GM20000 (cell line): ENCODE measurements at places on chromosomes 7 and 10.

DNA sequence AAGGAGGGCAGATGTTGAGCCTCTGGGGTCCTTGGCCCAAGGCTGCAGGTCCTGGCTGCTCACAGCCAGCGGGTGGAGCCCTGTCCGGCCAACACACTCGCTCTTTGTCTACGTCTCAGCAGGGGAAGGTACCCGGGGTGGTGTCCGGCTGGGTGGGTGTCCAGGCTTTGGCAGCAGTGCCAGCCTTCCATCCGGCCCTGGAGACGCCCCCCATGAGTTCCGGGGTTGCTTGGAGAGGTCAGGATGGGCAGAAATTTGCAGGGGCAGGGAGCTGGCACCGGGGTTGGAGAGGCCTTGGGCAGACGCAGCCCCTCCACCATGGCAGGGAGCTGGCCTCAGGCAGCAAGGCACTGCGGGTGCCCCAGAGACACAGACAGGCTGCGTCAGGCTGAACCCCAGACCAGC lies 42.2 kb upstream of the ELN start:
- no peak for DNase-seq

- DNase-seq, result peak; percentile 15
These were observed 132.1 kb downstream of the NRBF2 start for GRCh38 chr10:63265222-63265617.

DNA sequence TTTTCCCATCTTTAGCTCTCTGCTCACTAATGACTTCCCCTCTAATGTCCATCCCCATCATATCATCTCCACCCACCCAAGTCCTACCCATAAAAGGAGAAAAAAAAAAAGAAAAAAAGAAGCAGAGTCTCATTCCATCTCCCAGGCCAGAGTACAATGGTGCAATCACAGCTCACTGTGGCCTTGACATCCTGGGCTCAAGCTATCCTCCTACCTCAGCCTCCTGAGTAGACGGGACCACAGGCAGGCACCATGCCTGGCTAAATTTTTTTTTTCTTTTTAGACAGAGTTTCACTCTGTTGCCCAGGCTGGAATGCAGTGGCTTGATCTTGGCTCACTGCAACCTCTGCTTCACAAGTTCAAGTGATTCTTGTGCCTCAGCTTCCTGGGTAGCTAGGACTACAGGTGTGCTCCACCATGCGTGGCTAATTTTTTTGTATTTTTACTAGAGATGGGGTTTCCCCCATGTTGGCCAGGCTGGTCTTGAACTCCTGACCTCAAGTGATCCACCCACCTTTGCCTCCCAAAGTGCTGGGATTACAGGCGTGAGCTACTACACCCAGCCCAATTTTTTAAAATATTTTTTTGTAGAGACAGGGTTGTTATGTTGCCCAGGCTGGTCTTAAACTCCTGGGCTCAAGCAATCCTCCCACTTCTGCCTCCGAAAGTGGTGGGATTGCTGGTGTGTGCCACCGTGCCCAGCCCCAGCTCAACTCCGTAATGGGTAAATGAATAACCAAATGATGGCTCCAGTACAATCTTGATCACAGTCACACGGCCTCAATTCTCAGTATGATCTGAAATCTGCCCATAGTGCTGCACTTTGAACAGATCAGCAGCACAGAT lies 24.6 kb upstream of the SGMS1 start:
- DNase-seq, result peak; percentile 45

DNA sequence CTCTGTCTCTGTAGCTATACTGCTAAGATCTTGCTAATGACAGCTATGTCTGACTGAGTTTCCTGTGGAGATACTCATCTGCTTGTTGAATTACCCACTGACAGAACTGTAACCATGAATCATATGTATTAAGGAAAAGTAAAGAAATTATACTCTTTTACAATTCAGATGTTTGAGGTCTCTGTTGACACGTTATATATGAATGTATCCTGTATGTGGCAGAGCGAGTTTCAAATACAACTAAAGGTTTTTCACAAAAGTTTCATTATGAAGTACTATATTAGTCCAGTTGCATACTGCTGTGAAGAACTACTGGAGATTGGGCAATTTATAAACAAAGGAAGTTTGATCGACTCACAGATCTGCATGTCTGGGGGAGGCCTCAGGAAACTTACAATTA lies 232.5 kb downstream of the CDK14 start:
- DNase-seq, result no peak

- peak; percentile 32 for DNase-seq
These were observed 3.5 kb upstream of the GNGT1 start for GRCh38 chr7:93902777-93903423.

GRCh38 chr7:27631391-27631790 lies 31.3 kb downstream of the HIBADH start:
- no peak for DNase-seq

DNA sequence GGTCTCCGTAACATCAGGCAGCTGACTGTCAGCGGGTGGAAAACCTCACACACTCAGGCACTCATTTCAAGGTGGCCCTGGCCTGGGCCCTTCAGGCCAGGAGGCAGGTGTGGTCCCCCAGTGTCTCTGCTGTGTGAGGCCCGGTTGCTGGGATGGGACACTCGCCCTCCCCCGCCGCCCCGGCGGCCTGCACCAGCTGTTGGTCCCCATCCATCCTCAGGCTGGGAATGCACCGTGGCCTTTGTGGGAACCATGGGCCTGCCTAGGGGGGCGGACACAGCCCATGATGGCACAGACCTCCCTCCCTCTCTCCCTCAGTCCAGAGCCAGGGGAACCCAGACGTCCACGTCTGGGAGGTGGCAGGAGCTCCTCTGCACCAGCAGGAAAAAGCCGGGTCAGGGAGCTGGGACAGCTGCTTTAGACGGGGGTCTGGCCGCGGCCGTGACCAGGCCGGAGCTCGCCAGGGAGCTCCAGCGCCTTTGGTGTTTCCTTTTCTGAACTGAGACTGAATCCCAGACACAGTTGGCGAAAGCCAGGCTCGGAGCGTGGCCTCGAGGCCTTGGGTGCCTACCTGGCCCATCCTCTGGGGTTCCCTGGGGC lies 15.7 kb downstream of the ADGRA1 start:
- no peak for DNase-seq

GRCh38 chr10:6586501-6586900 lies 6.4 kb upstream of the PRKCQ start:
- DNase-seq, result no peak

DNA sequence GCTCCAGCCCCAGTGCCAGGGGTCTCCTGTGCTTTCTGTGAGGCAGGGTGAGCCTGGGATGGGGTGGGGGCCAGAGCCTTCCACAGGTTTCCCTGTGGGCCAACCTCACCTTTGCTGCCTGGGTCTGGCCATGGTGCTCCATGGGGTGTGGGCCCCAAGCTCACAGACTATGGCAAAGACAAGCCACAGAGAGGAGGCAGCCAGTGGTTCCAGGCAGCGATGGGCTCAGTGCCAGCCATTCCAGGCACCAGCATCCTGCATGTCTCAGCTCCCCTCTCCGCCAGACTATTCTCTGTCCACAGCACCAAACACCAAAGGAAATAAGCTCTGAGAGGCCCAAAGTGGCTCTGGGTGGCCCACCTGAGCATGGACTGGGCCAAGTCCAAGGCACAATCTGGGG lies 133.5 kb downstream of the PTPN20 start:
- no peak for DNase-seq

- DNase-seq, result no peak
These were observed 27.9 kb upstream of the ITGA8 start for GRCh38 chr10:15747632-15748031.

GRCh38 chr7:101634196-101634717 lies 5.2 kb upstream of the MYL10 start:
- no peak for DNase-seq

GRCh38 chr7:5595545-5596045 lies 172.0 kb upstream of the TNRC18 start:
- DNase-seq, result peak; percentile 64

DNA sequence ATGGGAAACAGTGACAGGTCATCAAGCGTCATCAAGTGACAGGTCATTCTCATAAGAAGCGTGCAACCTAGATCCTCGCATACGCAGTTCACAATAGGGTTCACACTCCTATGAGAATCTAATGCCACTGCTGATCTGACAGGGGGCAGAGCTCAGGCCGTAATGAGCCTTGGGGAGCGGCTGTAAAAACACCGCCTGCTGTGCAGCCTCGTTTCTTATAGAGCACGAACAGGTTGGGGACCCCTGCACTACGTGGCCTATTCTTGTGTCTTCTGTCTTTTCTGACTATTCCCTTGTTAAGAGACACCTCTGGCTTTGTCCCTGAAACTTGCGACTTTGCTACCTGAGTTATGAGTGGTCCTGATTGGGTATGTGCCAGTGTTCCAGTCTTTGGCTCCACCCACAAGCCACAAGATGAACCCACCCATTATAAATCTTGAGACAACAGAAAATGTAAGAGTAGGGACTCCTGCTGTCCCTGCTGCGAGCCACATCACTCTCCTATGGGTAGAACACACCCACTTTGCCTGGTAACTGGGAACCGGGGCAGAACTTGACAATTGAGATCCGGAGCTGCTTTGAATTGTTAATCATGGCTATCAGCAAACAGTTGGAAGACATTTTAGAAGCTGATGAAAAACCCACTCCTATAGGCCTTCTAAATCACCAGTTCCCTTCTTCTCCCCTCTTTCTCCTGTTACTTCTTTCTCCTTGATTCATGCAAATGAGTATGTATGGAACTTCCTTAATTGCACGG lies 55.8 kb upstream of the EXOC4 start:
- no peak for DNase-seq

- DNase-seq, result no peak
These were observed 83.7 kb downstream of the JMJD1C start for GRCh38 chr10:63382066-63382465.

GRCh38 chr7:17166824-17167379 lies 131.6 kb upstream of the AHR start:
- no peak for DNase-seq

DNA sequence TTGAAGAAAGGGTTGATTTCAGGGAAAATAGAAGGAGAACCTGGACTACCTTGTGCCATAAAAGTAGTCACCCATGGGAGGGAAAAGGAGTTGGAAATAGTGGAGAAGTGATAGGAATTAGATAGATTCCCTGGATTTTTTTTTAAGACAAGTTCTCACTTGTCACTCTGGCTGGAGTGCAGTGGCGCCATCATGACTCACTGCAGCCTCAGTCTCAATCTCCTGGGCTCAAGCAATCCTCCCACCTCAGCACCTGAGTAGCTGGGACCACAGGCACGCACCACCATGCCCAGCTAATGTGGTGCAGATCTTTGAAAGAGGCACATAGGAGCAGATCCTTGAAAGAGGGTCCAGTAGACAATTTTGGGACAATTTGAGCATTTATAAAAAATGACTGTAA lies 9.5 kb upstream of the BLNK start:
- no peak for DNase-seq

DNA sequence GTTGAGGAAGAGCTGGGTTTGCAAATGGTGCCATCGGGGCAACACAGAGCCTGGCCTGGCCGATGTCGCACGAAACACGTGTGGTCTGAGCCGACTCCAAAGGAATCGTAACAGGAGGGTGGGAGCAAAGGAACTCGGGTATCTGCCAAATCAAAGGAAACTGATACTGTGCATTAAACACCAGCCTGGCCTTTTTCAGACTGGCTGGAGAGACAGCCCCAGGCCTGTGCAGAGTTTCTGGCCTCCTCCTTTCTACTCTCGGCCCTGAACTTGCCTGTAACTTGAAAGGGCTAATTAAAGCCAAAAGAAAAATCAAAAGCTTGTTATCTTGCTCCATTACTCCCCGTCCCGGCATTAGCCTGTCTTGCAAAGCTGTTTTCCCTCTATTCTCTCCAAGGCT lies 71.4 kb downstream of the PLXNA4 start:
- no peak for DNase-seq

DNA sequence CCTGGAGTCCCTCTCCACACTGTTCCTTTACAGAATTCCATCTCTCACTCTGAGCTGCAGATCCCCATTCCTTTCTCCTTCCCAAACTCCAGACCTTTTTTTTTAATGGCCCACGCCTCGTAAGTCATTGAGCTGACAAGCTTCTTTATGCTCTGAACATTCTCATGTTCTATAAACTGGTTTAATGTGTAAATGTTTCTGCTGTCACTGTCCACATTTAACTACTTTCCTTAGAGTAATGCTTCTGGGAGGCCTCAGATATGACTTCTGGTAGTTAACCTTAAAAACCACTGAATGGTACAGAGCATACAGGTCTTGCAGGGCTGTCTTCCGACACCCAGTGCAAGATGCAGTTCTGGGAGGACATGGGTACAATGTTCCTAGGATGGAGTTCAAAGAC lies 71.1 kb upstream of the CAMK2B start:
- DNase-seq, result no peak

DNA sequence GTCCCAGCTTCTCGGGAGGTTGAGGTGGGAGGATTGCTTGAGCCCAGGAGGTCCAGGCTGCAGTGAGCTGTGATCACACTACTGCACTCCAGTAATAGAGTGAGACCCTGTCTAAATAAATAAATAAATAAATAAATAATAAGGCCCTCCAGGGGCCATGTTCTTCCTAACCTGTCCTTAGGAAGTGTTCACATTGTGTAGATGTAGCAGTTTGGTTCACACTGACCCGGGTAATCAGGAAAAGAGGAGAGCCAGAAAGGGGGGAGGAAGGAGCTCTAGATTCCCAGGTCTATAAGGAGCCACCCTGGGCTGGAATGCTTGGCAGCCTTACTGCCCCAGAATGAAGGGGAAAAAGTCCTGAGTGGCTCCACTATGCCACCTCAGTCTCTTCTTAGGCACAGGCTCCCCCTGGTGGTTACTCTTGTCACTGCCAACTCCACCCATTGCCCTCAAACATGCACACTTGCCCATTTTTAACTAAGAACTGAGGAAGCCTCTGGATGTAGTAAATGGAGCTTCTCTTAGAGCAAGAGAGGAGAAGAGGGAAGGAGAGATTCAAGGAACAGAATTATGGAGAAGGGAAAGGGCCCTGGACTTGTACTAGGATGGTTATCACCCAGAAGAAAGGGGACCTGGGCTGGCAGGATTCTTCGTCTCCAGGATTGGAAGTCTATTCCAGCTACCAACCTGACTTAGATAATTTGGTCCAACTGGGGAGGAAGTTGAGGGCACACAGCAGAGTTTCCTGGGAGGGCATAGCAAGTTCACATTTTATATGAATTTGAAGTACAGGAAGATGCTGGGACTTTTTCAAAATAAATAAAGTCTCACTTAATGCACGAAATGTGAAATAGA lies 7.8 kb downstream of the HPS6 start:
- peak; percentile 85 for DNase-seq

DNA sequence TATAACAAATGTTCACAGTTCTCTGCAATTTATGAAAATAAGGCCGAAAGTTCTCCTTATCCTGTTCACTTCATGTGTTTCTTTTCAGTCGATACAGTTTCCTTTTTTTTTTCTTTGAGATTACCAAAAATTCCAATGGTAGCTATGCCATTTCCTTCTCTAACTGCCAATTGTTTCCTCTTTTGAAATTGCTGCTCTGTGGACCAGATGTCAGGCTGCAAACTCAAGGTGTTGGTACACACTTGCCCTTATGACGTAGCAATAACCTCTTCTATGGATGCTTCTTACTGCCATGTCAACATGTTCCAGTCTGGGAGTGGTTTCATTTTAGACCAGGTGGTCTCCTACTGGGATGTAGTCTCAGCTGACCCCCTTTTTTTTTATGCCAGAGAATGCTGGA lies 52.9 kb downstream of the CASD1 start:
- DNase-seq, result no peak

DNA sequence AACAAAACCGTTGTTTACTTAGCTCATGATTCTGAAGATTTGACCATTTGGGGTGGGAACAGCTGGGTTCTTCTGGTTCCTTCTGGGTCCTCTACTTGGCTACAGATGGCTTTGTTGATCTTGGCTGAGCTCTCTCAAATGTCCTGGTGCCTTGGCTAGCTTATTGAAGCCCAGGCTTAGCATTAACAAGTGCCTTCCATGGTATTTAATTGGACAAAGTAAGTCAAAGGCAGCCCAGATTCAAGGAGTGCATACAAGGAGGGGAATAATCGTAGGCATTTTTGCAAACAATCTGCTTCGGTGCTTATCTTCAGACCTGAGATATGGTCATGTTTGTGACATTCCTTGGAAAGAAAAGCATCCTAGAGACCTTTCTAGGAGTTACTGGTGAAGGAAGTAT lies 81.4 kb downstream of the ADCYAP1R1 start:
- no peak for DNase-seq
